ENCODE measurements at places on chromosomes 3 and 15.

DNA sequence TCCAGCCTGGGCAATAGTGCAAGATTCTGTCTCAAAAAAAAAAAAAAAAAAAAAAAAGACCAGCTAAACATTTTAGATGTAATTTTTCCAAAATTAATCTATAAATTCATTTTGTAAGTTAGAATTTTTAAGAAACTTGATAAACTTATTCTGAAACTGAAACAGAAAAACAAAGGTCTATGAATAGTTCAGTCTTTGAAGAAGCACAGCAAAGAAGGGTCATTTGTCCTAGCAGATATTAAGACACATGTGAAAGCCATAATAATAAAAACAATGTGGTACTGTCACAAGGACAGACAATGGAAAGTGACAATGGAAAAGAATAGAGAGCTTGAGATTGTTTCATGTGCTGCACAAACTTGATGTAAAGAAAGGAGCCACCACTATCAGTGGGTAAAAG, 29.0 kb upstream of the PRSS50 start:
- DNase-seq = no peak

- no peak for DNase-seq
Measured at GRCh38 chr15:47773143-47773542, 55.8 kb downstream of the SEMA6D start.

- no peak for DNase-seq
Measured at GRCh38 chr3:181695661-181696491, 15.8 kb upstream of the SOX2 start.

GRCh38 chr3:19595884-19596283, 338.1 kb downstream of the EFHB start:
- DNase-seq = no peak

DNA sequence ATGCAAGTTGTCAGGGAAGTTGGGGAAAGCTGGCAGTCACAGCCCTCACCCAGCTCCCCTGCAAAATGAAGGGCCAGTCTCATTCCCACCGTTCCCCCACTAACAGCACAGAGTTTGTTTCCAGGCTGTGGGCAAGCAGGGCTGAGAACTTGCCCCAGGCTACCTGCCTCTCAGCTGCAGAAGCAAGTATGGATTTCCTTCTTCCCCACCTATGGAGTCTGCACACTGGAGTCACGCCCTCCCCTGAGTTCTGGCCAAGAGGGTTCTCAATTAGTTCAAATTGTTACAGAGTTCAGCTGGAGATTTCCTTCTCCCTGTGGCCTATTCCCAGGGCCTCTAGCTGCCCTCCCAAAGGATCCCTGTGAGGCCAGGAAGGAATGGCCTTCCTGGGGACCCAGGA, 90.1 kb upstream of the ATP11B start:
- DNase-seq = no peak

DNA sequence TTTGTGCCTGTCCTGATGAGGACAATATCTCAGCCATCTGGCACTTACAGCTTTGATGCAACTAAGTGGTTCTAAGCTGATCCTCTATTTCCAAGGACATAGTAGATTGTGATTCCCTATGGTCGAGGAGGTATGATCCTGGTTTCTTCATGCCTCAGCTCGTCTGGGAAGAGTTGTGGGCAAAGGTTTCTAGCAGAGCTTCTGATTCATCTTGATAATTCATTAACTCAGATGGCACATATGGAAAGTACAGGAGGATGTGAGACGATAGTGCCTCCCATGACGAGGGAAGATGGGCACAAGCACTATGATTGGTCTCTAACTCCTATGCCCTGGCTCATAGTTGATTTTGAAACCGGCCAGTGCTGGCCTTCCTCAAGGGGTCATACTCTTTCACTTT, 334.2 kb upstream of the SEMA6D start:
- DNase-seq = no peak

GRCh38 chr15:40844696-40845030, 815 bp downstream of the SPINT1 start:
- DNase-seq = peak; percentile 20

GRCh38 chr3:41477399-41478014, 278.2 kb downstream of the CTNNB1 start:
- DNase-seq = no peak

DNA sequence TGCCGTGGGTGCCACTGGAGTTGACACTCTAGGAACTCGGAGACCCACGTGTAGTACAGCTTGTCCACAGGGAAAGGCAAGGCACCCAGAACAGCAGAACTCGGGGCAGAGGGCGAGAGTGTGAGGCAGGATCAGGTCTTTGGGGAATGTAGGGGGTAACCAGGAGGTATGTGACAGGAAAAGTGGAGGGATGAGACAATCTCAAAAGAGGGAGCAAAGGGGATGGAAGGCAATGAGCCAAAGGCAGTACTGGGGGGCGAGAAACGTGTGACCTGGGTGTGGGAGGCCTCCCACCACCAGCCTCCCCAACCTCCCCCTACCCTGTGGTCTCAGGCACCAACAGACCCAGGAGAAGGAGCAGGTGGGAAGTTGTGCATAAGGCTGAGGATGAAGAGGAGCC, 48.9 kb downstream of the UMPS start:
- DNase-seq = no peak

DNA sequence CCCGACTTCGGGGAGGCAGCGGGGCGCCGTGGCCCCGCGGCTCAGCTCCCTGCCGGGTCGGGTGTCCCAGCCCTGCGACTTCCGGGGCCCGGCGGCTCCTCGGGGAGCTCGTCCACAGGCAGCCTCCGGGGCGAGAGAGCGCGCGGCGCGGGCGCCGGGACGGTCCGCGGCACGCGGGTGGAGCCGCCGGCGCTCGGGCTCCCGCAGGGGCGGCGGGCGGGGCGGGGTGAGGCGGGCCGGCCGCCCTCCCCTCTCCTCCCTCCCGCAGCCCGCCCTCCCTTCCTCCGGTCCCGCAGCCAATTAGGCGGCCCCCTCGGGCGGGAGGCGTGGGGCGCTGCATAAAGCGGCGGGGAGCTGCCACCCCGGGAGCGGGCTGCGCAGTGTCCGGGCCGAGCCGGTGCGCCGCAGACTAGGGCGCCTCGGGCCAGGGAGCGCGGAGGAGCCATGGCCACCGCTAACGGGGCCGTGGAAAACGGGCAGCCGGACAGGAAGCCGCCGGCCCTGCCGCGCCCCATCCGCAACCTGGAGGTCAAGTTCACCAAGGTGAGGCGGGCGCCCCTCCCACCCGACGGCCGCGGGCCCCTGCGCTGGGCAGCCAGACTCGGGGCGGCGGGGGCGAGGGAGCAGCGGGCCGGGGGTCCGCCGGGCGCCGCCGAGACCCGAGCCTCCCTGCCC, at the start of gene ALDH1A3:
TSS of gene ALDH1A3 (plus strand) at position 368 of the 675 bp plus-strand sequence. CDS start at position 445, 77 bp downstream.
- DNase-seq = no peak

GRCh38 chr3:72947715-72948490, 48.7 kb upstream of the PPP4R2 start:
- DNase-seq = no peak

GRCh38 chr15:76973362-76973743, 21.6 kb upstream of the PSTPIP1 start:
- DNase-seq = peak; percentile 69

DNA sequence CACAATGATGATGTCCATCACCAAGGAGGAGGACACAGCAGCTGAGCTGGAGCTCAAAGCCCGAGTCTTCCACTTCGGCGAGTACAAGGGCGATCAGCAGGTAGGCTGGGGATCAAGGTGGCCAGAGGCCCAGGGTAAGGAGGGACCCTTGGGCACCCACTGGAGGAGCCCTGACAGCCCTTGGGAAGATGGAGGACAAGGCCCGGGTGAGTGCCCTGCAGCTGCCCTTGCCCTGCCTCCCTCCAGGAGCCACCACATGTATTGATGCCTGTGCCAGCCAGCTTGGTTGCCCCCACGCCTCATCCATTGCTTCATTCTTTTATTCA, 38.4 kb downstream of the CFAP100 start:
- no peak for DNase-seq

- DNase-seq = no peak
Measured at GRCh38 chr3:172102123-172102882, 62.9 kb downstream of the FNDC3B start.

- no peak for DNase-seq
Measured at GRCh38 chr3:14224895-14225294, 46.3 kb downstream of the LSM3 start.

- DNase-seq = no peak
Measured at GRCh38 chr15:55742927-55743728, at the start of gene PRTG. PRTG (minus strand) TSS chr15:55743152; CDS start chr15:55742931, 221 bp downstream.

- no peak for DNase-seq
Measured at GRCh38 chr3:171462224-171462623, 2.0 kb upstream of the TNIK start.

DNA sequence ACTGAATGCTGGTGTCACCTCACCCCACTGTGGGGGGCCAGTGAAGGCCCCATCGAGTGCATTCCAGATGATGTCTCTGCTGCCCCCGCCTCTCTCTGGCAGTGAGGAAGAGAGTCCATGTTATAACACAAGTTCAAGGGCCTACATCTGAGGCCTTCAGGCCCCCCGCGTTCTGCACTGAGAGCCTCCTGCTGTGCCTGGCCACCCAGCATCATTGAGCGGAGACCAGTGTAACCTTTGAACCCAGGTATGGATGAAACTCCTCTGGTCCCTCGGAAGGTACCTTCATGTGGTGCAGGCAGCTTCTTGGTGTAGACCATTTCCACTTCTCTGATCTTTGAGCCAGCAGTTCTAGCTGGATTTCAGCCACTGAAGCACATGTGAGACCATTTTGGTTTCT, 324.9 kb downstream of the OCA2 start:
- no peak for DNase-seq

DNA sequence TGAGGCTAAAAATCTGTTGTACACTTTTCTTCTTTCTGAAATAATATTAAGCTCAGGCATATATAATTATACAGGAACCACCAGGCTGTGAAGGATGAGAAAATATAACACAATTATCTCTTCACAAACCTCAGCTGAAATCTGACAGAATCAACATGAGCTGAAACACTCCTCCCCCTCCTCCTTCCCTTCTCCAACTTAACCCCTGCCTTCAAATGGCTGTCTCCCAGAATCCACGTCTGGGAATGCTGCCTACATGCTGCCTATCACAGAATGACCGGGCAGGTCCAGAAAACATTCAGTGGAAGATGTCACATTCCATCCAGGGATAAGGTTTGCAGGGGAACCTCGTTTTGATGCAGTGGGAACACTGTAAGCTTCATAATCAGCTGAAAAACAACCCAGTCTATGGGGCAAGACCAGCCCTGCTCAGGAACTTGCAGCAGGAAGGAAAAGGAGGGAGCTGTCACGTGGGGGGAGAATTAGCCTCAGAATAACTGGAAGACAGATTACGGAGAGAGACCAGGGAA, 44.0 kb upstream of the SEMA6D start:
- DNase-seq = no peak

DNA sequence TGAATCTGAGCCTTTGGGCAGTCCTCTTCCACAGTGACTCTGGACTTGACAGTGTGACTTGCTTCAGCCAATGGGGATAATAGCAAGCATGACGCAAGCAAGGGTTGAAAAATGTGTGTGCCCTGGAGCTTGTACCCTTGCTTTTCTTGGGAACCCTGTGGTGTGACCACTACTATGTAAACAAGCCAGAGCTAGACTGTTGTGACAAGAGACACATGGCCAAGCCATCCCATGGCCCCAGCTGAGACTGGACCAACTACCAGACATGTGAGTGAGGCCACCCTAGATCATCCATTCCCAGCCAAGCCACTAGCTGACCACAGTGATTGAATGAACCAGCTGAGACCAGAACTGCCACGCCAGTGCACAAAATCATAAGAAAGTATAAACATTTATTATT, 11.8 kb downstream of the MYO1E start:
- no peak for DNase-seq

DNA sequence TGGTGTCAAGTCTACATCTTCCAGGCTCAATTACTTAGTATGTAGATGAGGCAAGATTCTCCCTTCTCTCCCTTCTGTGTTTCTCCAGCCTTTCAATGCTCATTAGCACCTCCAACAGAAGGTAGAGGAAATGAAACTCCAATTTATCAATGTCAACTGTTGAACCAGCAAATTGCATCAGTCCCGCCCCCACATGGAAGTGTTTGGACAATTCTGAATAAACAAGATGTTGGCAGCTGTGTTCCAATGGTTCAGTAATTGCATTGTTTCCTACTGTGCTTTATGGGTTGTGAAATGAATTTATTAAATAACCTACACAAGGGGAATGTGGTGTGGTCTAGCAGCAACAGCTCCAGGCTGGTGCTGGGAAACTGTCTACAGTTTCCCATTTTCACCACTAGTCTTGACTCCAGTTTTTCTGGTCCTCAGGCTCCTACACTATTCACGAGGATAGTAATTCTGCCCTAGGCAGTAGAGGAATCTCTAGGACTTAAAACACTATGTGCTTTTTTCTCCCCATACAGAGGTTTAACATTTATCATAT, 91.9 kb downstream of the MB21D2 start:
- DNase-seq = no peak

DNA sequence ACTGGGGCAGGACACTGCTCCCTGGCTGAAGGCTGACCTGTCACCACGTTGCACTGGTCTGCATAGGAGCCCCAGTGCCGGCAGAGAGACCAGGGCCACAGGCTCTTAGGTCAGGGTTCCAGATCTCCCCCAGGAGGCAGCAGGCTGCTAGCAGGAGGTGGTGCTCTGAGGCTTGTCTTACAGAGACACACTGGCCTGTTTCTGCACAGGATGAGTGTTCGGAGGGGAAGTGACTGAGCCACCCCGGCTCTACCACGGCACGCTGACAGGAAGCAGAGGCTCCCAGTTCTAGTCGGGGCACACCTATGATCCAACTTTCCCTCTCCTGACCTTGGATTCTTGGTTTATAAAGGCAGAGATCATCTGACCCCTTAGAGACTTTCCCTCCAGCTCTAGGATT, 8.6 kb downstream of the FBXL22 start:
- peak; percentile 56 for DNase-seq

DNA sequence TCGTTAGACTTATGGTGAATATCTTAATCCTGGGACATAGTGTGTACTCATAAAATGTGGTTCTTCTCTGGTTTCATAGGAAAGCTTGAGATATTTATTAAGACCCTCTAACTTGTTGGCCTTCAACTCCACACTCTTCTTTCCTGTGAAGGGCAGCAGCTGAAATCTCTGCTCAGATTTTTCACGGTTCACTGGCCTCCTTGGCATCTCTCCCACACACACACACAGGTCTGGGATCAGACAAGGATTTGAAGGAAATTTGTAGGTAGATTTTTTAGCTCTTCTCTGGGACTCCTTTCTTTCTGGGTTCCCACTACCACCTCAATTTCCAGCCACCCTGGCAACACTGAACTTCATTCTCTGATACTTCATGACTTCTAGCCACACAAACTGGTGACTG, 70.2 kb downstream of the MYRIP start:
- DNase-seq = no peak

DNA sequence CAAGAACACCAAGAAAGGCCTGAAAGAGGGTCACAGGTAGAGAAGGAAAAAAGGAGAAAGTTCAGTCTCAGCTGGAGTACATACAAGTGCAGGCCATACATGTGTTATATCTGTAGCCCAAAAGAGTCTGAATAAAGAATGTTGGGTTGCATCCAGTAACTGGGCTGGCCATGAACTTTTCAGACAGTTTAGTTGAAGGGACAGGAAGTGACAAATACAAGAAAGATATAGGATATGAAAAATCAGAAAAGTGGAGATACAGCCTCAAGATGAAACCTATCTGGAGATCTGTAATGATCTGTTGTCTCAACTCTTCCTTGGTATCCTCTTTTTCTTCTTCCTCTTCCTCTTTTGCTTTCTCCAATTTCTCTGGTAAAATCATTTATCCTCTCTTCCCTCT, 671.7 kb downstream of the MECOM start:
- no peak for DNase-seq

Data from stimulated activated CD4-positive, alpha-beta T cell treated with anti-CD3 and anti-CD28 coated beads, Interleukin-2, amount 100 ng/mL, for 48 hours (primary cell).